ENCODE measurements at places on chromosomes 11 and 22.

- DNase-seq = no peak
These were observed 73.4 kb upstream of the YWHAH start for GRCh38 chr22:31870890-31871289.

DNA sequence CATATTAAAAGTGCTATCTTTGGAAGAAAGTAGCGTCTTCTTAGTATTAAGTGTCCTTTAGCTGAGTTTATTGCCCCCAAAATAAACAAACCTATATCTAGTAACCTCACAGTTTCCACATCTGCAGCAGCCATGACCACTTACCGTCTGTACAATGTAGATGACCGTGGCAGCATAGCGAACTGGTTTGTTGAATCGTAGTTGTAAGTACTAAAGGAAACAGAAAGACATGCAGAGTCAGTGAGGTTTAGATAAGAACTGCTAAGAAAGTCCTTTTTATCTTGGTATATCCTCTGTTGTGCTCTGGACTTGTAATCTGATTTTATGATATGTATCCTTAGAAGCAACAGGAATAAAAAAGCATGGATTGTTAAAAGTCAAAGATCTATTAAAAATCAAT, 9.4 kb downstream of the SLC5A12 start:
- DNase-seq = no peak

DNA sequence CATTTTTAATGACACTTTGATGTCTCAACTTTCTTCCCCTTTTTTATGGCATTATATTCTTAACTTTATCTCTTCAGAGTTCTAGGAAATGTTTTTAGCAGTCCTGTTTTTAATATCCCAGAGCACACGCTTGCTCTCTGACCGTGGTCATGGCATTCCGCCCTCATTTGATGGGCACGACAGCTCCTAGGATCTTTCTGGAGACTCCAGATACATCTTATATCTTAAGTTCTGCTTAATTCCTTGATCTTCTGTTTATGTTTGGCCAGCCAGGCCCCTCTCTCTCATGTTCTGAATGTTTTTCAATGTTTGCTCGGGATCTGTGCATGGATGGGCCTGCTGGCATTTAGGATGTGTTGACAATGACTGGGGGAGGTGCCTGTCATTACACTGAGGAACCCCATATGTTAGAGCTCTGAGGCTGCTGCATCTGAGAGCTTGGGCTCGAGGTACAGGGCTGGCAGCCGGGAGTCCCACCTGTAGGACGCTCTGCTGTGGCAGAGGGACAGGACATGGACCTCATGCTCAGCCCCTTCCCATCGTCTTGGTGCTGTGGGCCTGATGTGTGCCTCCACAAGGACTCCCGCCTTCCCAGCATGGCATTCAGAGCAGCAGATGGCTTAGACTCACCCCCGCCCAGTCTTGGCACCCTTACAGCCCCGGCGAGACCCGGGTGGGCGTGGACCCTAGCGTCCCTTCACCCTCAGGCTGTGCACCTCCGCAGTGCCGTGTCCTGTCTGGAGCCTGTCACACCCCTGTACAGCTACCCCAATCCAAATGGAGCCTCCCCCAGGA, 75.0 kb downstream of the CDKN1C start:
- DNase-seq = no peak

DNA sequence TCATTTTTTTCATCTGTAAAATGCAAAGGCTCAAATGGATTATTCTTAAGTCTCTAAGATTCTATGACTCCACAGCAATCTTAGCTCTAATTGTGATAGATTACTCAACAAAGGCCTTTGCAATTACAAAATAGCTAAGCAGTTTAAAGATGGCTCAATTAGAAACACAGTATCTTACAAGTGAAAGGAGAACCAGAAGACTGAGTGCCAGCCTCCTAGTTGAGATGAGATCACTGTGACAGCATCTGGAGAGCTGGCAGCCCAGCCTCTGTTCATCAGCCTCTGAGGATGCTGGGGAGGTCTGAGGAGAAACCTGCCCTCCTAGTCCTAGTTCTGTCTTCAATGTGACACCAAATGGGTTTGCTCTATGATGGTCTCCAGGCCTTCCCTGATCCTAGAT, 158.4 kb upstream of the NARS2 start:
- no peak for DNase-seq

GRCh38 chr22:26586556-26587325, 3.2 kb downstream of the TPST2 start:
- DNase-seq = no peak

DNA sequence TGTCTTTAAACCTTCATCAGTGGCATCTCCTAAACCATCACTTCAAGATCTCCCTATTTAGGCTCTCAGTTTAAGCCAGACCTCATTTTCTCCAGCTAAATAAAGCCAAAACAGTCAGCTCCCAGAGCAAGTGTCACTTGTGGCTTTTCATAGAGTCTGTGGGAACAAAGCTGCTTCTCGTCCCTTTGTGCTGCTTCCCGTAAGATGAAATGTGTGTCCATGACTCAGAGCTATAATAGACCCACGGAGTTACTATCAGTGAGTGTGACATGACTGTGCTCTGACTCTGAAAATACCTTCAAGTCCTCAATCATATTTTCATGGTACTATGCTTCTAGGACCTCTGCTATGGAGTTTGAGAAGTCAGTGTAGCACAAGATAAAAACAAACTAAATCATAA, 57.3 kb upstream of the SLN start:
- DNase-seq = no peak

DNA sequence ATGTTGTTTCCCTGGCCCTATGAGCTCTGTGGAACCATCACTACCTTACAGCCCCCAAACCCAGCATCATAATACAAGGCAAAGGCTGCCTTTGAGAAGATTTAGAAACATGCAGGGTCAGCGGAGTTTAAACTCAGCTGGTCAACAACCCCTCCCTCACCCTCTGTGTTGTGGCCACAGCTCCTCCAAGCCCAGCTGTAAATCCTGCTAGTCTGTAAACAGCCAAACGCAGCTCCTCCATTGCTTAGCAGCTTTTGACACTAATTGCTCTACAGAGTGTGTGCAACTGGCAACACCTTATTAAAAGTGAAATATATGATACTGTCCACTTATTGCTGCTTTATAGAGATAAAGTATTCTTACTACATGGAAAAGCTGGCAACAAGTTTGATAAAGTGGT, 29.1 kb downstream of the OPCML start:
- no peak for DNase-seq

- no peak for DNase-seq
These were observed 16.4 kb upstream of the ASCC2 start for GRCh38 chr22:29854432-29854831.

DNA sequence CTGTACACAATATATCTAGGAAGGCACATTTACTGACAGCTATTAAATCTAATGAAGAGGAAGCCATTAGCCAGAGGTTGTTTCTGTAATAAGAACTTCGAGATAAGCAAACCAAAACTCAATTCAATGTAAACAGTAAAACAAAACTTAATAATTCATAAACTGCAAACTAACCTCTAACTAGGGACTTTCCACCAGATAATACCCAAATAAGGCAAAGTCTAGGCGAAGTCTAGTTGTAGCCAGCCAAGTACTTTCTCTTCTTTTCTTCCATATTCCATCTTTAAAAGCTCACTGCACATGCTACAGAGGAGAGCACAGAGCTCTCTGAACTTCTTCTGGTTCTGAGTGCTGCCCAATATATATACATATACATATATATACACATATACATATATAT, 229.9 kb upstream of the ANO5 start:
- DNase-seq = no peak

DNA sequence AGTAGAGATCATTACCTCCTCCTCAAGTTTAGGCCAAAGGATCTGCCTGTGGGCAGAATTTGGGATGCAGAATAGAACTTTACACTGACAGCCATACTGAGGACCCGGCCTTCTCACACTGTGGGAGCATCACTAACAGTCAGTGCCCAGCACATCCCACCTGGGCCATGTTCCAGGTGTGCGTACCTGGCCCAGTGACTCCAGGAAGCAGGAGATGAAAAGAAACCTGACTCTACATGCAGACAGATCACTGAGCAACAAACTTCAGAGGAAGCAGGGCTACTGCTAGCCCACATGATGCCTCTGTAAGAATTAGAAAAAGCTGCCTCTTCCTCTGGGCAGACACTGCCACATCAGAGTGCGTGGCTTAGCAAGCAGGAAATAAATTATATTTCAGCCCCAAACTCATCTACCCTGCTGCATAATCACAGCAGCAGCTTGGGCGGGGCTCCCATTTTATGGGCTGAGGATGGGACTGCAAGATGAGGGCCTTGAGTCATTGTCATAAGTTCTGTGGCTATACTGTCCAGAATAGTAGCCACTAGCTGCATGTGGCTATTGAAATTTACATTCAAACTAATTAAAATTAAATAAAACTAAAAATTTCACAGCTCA, 6.0 kb upstream of the LMO2 start:
- no peak for DNase-seq

GRCh38 chr11:29243616-29244015, 773.2 kb downstream of the KCNA4 start:
- DNase-seq = no peak
